ENCODE measurements at places on chromosomes 1 and 21. TPM values are rescaled to one million over a fixed set of nuclear protein-coding genes. Genes with fewer than 3 reads are reported as not detected.
A peak's percentile ranks its signal among the peaks of the same experiment; 100 is the strongest.

DNA sequence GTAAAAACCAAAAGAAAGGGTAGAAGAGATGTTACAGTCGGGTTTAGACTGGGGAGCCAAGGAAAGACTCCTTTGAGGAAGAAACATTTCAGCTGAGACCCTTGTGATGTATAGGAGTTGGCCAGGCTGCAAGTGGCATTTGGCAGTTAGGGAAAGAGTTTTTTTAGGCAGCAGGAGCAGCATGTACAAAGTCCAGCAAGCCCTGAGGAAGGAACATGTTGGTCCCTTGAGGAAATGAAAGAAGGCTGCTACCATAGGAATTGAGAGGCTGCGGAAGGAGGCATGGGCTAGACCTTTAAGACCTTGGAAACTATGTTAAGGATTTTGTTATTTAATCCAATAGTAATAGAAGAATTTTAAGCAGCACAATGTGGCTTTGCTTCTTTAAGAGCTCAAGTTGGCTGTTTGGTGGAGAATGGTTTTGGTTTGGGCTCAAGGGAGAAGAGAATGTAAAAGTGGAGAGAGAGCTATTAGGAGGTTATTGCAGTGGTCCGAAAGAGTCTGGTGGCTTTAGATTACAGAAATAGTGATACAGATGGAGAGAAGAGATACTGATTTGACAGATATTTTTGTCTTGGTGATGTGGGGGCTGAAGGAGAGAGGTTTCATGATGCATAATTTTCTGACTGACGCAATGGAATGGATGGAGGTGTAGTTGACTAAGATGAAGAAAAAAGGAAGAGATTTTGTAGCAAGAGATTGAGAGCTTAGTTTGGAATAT is 26.6 kb downstream of the SMAP2 start:
- peaks cover under 1% of the 10 kb centered on the region for H3K4me1 ChIP-seq
- H3K36me3 ChIP-seq = no peaks in the 10 kb centered on the region
- no peak overlapping the region for H3K27ac ChIP-seq

DNA sequence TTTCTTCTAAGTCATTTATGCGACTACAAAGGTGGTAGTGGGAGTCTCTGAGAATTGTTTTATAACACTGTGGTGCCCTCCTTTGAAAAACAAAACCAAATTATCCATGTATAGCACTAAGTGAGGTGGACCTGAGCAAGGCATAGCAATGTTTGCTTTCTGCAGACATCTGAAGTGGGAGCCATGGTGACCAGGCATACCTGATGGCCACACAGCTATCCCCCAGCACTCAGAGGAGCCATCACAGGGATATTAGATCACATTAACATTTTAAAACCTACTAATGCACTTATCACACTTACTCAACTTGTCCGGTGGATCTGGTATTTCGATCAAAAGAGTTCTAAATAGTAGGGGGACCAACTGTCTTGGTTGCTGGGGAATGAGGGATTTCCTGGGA is 24.8 kb upstream of the AVPR1B start:
- no peaks in the 10 kb centered on the region for H3K4me1 ChIP-seq
- H3K27me3 ChIP-seq = peaks cover 26% of the 10 kb centered on the region
- no peak overlapping the region for H3K4me3 ChIP-seq
- H3K27ac ChIP-seq = no peak overlapping the region

- peak; percentile 53 for DNase-seq
- H3K4me1 ChIP-seq = peaks cover 10% of the 10 kb centered on the region
- peaks cover 52% of the 10 kb centered on the region for H3K27me3 ChIP-seq
Measured at GRCh38 chr1:13513895-13514546, at the start of gene LRRC38. Gene LRRC38, minus strand, starts transcription at chr1:13514003. Its CDS starts 410 bp downstream, at chr1:13513593.

DNA sequence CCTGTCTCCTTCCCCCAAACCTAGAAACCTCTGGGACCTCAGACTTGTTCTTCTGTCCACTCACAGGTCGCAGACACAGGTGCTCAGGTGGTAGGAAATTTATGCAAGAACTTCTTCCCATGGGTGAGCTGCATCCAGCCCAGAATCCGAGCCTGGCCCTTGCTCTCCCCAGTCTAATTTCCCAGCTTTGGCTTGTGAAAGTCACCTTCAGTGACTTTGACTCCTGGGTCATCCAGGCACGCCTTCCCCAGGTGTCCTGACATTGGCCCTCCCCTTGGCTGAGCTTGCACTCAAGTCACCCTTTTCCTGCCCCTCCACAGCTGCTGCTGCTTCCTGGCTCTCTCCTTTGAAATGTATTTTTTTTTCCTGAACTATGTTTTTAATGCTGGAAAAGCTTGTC is 6.6 kb downstream of the IPO13 start:
- peaks cover 37% of the 10 kb centered on the region for H3K36me3 ChIP-seq
- H3K27me3 ChIP-seq = no peaks in the 10 kb centered on the region
- no peak overlapping the region for H3K27ac ChIP-seq
- no peak for DNase-seq
- H3K4me1 ChIP-seq = peaks cover under 1% of the 10 kb centered on the region

The HAO2 gene
- total RNA-seq = not detected

The AQP10 gene
- total RNA-seq = not detected

- no peak for DNase-seq
- H3K36me3 ChIP-seq = no peaks in the 10 kb centered on the region
- no peak overlapping the region for H3K4me3 ChIP-seq
- H3K27ac ChIP-seq = no peak overlapping the region
- H3K4me1 ChIP-seq = no peaks in the 10 kb centered on the region
- peaks cover 54% of the 10 kb centered on the region for H3K27me3 ChIP-seq
Measured at GRCh38 chr1:180237869-180238476, 7.9 kb downstream of the LHX4 start.

- H3K27me3 ChIP-seq = no peaks in the 10 kb centered on the region
- H3K4me3 ChIP-seq = no peak overlapping the region
- no peak overlapping the region for H3K27ac ChIP-seq
- H3K4me1 ChIP-seq = peaks cover 27% of the 10 kb centered on the region
- peak; percentile 94 for DNase-seq
Measured at GRCh38 chr1:25065795-25066238, 135.7 kb upstream of the RUNX3 start.

DNA sequence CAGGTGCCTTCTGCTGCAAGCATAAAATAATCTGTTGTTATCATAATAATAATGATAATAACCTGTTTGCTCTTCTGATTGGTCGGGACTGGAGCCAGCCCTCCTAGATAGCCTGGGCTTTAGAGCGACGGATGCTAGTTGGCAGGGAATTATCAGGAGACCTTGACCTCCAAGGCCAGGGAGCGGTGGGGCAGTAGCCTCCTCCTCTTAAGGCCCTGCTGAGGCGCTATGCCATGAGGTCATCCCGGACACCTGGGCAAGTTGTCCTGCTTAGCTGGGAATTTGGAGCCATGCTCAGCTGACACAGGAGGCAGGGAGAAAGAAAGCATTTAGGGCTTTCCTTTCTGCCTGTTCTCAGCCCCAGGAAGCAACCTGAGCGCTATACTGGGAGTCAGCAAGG is 15.6 kb downstream of the C1orf115 start:
- H3K4me3 ChIP-seq = no peak overlapping the region
- no peaks in the 10 kb centered on the region for H3K27me3 ChIP-seq
- DNase-seq = no peak
- no peaks in the 10 kb centered on the region for H3K4me1 ChIP-seq

- DNase-seq = no peak
- H3K27me3 ChIP-seq = no peaks in the 10 kb centered on the region
- no peak overlapping the region for H3K4me3 ChIP-seq
- no peaks in the 10 kb centered on the region for H3K4me1 ChIP-seq
- no peak overlapping the region for H3K27ac ChIP-seq
Measured at GRCh38 chr1:235873045-235873444, 6.3 kb upstream of the LYST start.

GRCh38 chr1:14320518-14320917 is 278.0 kb upstream of the KAZN start:
- H3K27me3 ChIP-seq = no peaks in the 10 kb centered on the region
- H3K36me3 ChIP-seq = no peaks in the 10 kb centered on the region
- no peak overlapping the region for H3K4me3 ChIP-seq
- H3K4me1 ChIP-seq = no peaks in the 10 kb centered on the region
- DNase-seq = no peak

DNA sequence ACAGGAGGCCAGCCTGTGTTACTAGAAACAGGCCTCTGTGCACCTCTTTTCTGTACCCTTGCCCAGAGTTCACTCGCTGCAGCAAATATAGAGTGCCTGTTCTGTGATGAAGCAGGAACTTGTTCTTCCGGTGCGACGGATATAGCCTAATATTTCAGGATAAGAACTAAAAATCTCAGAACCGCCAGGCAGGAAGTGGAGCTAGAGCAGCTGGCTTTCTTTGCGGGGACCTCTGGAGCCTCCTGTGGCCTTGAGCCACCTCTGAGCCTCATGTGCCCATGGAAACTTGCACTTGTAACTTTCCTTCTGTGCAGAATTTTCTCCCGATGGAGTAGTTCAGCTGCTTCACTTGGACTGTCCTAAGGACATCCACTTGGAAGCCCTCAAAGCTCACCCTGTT is 44.5 kb upstream of the VAMP3 start:
- peaks cover 41% of the 10 kb centered on the region for H3K27me3 ChIP-seq
- no peak overlapping the region for H3K4me3 ChIP-seq
- H3K4me1 ChIP-seq = no peaks in the 10 kb centered on the region

- H3K36me3 ChIP-seq = no peaks in the 10 kb centered on the region
- no peaks in the 10 kb centered on the region for H3K4me1 ChIP-seq
- no peaks in the 10 kb centered on the region for H3K27me3 ChIP-seq
- H3K4me3 ChIP-seq = no peak overlapping the region
Measured at GRCh38 chr1:237011432-237011831, 7.2 kb upstream of the MT1HL1 start.

- no peaks in the 10 kb centered on the region for H3K36me3 ChIP-seq
- no peak for DNase-seq
- H3K4me3 ChIP-seq = no peak overlapping the region
- H3K27me3 ChIP-seq = no peaks in the 10 kb centered on the region
- no peaks in the 10 kb centered on the region for H3K4me1 ChIP-seq
Measured at GRCh38 chr1:186802388-186802787, 26.4 kb upstream of the PLA2G4A start.

All from SJSA1 (cell line).